ENCODE measurements at places on chromosomes 6 and 20. TPM values are rescaled to one million over a fixed set of nuclear protein-coding genes. Genes with fewer than 3 reads are reported as not detected.

Gene CLIC5
- 209 TPM for polyA plus RNA-seq

Gene PPIL4
- polyA plus RNA-seq = 66.2 TPM

Gene TPBG
- 29.1 TPM for polyA plus RNA-seq

Gene SEC63
- 144 TPM for polyA plus RNA-seq

Gene PKIB
- 1.3 TPM for polyA plus RNA-seq

Gene TREML2
- polyA plus RNA-seq = 0.07 TPM

Gene SLC22A7
- 1.2 TPM for polyA plus RNA-seq

Gene SEL1L2
- not detected for polyA plus RNA-seq

Gene SOBP
- polyA plus RNA-seq = 14.8 TPM

Gene KCNB1
- polyA plus RNA-seq = 0.85 TPM

Gene MTFR2
- 4.9 TPM for polyA plus RNA-seq

Gene PPIL6
- polyA plus RNA-seq = 21.5 TPM

Gene RFX6
- polyA plus RNA-seq = not detected

Gene ERMARD
- polyA plus RNA-seq = 62.5 TPM

Gene PTK6
- 1.1 TPM for polyA plus RNA-seq

Gene RWDD2A
- polyA plus RNA-seq = 8.3 TPM

Gene SLC32A1
- polyA plus RNA-seq = 1.6 TPM

Gene STX16
- polyA plus RNA-seq = 91.9 TPM

Gene TBXT
- not detected for polyA plus RNA-seq

Gene PTGIS
- 33.0 TPM for polyA plus RNA-seq

Gene LY6G5C
- 2.7 TPM for polyA plus RNA-seq

Gene KHDRBS2
- 3.0 TPM for polyA plus RNA-seq

Gene HLA-DOA
- polyA plus RNA-seq = 5.9 TPM

Gene GGTLC1
- polyA plus RNA-seq = not detected

Gene PNLDC1
- 0.07 TPM for polyA plus RNA-seq

Gene CDH22
- polyA plus RNA-seq = not detected

Gene ROS1
- polyA plus RNA-seq = 0.13 TPM

Gene PAK1IP1
- polyA plus RNA-seq = 22.9 TPM

Gene TBC1D22B
- 15.2 TPM for polyA plus RNA-seq

Gene IYD
- 4.0 TPM for polyA plus RNA-seq

Gene NKX2-4
- polyA plus RNA-seq = not detected

Gene TCF21
- polyA plus RNA-seq = 202 TPM

Gene TRMT11
- polyA plus RNA-seq = 33.0 TPM

Measured in left kidney (tissue), 8 donors.